ENCODE measurements at places on chromosomes 5 and 9.

DNA sequence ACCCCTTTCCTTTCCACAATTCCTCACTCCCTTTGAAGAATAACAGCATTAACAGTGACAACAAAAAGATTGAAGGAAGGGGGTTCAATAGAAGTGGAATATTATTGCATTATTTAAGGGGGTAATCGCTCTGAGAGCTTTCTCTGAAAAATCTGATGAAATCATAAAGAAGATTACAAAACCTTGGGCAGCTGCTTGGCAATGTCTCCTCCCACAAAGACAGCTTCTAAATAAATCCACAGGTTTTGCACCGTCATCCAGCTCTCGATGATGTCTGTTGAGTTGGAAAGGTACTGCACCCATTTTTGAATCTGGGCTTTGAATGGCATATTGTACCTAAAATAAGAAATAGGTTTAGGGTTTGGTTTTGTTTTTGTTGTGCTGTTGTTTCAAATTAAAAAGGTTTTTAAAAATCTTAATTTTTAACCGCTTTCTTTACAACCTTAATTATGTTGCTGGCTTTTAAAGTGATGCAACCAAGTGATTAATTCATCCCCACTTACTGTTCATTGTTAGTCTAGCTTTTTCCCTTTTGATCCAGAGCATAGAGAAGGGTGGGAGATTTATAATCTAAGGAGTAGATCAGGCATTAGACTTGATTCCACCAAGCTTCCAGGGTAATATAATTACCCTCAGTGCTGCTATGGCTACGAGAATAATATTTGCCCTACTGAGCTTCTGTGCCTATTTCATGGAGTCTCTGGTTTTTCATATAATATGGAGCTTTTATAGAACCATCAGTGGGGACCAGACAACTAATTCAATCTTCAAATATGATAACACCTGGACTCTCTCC is 85.0 kb downstream of the DNAH5 start:
- no peak for DNase-seq

- no peak for DNase-seq
Observed at GRCh38 chr9:131056781-131057506, 39.4 kb upstream of the AIF1L start.

DNA sequence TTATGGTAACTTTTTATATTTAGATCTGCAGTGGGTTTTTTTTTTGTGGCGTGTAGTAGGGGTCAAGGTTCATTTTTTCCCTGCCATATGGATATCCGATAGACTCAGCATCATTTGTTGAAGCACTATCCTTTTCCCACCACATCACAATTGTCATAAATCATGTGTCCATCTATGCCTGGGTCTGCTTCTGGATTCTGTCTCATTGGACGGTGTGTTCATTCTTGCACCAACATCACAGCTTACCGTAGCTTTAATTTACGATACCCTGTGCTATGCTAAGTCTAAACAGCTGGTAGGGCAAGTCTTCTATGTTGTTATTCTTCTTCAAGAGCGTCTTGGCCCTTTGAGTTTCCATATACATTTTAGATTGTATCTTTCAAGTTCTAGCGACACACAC is 175.0 kb downstream of the RGS3 start:
- DNase-seq = no peak

GRCh38 chr9:21708856-21709255 is 93.6 kb upstream of the MTAP start:
- DNase-seq = no peak

DNA sequence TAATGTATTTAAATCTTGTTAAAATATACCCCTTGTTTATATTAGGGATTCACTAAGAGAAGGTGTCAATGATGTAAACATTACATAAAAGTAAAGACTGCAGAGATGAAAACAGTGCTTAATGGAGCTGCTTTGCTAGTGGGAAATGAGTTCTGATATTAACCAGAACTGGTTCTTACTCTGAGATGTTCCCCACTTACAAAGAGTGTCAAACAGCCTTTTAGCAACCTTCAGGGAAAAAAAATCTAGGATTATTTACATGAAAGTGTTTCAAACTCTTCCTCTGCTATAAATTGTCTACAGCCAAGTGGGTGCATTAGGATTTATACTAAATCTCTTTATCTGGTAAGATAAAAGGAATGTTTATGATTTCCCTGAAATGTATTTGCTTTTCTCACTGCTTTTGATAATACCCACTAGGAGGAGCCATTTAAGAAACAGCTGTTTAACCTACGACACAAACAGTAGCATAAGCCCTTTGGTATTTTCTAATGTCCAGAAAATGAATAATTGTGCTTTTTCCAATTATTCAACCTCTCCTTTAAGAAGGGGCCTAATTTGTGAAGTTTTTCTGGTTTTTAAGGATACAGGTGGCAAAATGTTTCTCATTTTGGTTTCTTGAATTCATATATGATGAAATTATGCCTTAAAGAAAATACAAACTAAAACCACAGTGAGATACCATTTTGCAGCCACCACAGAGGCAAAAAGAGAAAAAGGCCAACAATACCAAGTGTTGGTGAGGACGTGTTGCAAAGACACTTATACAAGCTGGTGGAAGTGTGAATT is 186.3 kb downstream of the TLE4 start:
- no peak for DNase-seq

DNA sequence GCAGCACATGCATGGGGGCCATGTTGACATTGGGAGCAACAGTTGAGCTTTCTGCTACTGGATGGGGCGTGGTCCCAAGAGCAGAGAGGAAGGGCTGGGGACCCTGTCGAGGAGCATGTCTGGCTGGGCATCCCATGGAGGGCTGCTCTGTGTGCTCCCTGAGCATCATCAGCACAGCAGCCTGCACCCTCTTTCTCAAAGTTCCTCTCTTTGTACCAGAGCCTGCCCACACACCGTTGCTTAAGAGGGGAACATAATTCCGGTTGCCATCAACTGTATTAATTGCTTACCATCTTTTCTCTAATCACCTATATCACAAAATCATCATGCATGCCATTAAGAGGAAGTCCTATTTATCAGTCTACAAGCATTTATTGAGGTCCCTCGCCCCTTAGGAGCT is 55.2 kb upstream of the DIRAS2 start:
- no peak for DNase-seq

GRCh38 chr5:83156001-83156400 is 78.7 kb downstream of the XRCC4 start:
- no peak for DNase-seq

DNA sequence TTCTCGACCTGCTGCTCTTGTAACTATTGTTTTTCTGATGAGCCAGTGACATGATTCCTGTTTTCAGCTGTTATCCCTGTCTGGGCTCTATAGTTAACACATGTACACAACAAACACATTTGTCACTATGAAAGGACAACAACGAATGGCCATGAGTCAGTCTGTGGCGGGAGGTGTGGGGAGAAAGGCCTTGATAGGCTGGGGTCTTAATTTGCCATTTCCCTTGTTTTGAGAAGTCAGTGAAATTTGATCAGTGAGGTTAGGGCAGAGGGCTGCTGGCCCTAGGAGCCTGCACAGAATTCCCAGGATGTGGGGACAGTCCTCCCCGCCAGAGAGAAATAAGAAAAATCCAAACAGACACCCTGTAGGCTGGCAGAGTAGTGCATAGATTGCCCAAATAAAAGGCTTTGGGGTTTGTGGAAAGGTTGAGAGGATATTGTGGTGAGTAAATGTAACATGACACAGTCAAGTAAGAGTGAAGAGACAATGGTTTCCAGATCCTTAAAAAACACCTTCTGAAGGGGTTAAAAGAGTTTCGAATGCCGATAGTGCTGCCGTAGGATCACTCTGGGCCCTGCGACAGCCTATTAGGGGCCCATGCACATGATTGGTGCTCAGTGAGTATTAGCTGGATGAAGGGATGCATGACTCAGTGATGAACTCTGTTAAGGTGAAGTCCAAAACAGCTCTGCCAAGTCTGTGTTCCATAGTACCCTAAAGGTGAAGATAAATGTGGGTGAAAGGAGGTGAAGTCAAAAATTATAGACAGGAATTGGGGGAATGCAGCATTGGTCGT is 110.9 kb upstream of the PRRC1 start:
- no peak for DNase-seq

- DNase-seq = no peak
Observed at GRCh38 chr9:71703172-71703872, 65.0 kb downstream of the CEMIP2 start.

DNA sequence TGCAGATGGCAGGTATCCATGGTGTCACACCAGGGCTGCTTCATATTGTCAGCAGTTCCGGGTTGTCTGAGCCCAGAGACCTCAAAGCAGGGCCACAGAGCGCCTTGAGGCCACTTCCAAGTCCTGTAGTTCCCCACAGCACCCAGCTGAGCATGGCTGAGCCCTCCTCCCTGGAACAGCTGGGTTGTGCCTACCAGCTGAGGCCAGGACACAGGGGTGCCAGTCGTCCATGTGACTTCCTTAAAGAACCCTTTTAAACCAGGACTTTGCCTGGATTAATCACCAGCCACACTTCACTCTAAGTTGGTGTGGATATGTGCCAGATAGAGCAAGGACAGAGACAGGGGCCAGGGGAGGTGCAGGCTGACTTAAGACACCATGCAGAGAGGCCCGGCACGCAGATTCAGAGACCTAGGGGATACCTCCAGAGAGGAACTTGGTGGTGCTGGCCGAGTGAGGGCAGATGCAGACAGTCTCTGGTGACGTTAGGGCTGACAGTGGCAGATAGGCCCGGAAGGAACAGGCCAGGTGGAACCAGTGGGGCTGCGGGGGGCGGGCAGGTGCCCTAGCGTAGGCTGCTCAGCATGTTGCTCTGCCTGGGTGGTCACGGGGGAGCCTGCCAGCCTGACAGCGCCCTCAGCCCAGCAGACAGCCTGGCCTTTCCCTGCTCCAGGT is 142.7 kb downstream of the CACNA1B start:
- DNase-seq = no peak

DNA sequence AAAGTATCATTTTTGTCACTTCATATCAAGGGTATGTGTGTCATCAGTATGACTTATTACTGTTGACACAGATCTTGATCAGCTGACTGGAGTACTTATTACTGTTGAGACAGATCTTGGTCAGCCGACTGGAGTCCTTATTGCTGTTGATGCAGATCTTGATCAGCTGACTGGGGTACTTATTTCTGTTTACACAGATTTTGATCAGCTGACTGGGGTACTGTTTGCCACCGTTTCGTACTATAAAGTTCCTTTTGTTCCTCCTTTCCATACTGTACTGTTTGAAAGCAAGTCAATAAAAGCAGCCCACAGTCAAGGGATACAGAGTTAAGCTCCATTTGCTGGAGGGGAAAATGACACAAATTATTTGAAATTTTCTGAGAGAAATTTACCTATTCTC is 347.3 kb downstream of the CDH12 start:
- no peak for DNase-seq

GRCh38 chr5:83306572-83307241 is 164.8 kb upstream of the VCAN start:
- DNase-seq = no peak

DNA sequence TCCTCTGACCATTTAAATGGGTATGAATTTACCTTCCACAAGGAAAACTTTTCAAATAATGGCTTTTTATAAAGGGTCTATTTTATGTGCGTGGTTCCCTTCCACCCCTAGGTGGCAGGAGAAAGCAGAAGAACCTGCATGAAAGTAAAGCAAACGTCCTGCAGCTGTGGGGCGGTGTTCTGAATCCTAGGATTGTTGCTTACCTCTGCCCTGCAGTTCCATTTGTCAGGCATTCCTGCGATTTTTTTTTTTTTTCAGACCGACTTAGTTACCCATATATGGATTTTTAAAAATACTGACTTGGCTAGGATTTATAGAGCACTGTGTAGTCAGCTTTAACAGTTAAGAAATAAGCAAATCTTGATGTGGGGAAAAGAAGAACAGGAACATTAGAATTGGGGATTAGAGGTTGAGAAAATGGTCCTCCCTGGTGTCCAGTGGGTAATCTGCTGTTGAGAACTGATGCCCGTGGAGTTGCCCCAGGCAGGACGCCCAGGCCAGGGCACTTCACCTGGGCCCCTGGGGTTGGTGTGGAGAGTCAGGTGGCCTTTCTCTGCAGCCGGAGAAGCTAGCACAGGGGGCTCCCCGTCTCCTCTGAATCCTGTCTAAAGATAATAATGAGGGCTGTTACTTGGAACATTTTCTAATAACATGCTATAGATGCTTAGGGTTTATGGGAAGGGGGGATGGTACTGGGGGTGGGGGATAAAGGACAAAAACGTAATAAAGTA is 30.4 kb upstream of the LTC4S start:
- peak; percentile 21 for DNase-seq

DNA sequence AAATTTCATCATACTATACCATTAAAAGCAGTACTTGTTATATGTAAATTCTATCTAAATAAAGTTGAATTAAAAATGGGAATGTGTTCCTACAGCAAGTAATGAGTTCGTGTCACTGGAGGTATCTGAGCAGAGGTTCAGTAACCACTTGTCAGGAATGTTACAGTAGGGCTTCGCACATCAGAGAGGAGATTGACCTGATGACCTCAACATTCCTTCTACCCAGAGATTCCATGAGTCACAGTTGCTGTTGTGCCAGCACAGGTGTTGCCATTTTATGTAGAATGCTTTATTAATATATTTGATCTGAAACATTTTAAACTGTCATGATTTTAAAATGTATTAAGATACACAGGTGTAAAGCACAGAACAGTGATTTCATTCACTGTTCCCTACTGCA is 60.3 kb downstream of the STX17 start:
- no peak for DNase-seq

- no peak for DNase-seq
Observed at GRCh38 chr9:131720330-131720729, 19.5 kb downstream of the RAPGEF1 start.

- DNase-seq = no peak
Observed at GRCh38 chr9:95102572-95102971, 214.9 kb downstream of the FANCC start.

GRCh38 chr9:92658611-92659010 is 11.3 kb downstream of the IPPK start:
- no peak for DNase-seq

- no peak for DNase-seq
Observed at GRCh38 chr9:2725898-2726649, 8.8 kb downstream of the KCNV2 start.

GRCh38 chr5:5881294-5881693 is 458.8 kb downstream of the ICE1 start:
- no peak for DNase-seq

DNA sequence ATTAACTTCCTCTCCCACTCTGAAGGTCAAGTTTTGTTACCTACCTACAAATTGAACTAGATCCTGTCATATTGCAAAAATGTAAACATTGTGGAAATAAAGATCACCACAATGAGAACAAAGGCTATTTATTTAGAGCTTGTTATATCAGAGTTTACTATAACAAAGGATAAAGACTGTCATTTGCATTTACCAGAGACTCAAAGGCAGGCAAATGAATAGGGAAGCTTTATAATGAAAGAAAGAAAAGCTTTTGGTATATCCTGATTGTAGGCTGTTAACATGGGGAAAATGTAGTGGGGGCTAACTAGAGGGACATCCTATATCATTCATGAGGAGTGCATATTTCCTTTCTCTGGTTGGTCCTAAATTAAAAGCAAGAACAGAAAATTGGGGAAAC is 403.5 kb upstream of the TYRP1 start:
- no peak for DNase-seq

- peak; percentile 16 for DNase-seq
Observed at GRCh38 chr9:5587024-5587423, 41.9 kb upstream of the RIC1 start.

- DNase-seq = no peak
Observed at GRCh38 chr5:2010940-2011339, 128.2 kb upstream of the IRX4 start.

GRCh38 chr5:142461028-142461590 is 136.3 kb upstream of the SPRY4 start:
- DNase-seq = no peak
